ENCODE measurements at places on chromosomes 2 and 18.

GRCh38 chr2:236972491-236973342, 113.0 kb upstream of the COPS8 start:
- peak; percentile 88 for DNase-seq

DNA sequence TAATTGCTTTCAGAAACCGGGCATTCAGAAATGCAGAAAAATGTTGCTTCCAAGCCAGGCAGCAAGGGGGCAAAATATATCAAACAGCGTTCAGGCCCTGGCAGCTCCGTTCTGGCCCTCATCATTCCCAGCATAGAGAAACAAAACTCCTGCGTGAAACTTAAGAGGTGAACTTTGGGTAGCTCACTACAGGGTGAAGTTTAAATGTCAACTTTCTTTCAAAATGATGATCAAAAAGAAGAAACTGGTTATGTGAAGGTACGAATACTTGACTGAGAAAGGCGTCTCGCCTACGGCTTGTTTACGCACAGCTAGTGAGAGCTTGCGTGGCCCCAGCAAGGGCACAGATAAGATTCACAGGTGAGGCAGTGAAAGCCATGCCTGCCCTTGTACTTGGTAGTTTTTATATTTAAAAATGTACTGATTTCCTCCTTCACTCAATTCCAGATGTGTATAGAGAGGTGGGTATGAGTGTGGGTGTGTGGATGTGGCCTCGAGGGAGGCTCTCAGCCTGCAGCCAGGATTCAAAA, 127.5 kb downstream of the NFATC1 start:
- DNase-seq, result no peak

GRCh38 chr18:26471027-26471426, 77.3 kb downstream of the KCTD1 start:
- no peak for DNase-seq

- DNase-seq, result no peak
These were observed 40.8 kb downstream of the RAB10 start for GRCh38 chr2:26074676-26075075.

- peak; percentile 92 for DNase-seq
These were observed 8.7 kb downstream of the CYRIA start for GRCh38 chr2:16656784-16657391.

DNA sequence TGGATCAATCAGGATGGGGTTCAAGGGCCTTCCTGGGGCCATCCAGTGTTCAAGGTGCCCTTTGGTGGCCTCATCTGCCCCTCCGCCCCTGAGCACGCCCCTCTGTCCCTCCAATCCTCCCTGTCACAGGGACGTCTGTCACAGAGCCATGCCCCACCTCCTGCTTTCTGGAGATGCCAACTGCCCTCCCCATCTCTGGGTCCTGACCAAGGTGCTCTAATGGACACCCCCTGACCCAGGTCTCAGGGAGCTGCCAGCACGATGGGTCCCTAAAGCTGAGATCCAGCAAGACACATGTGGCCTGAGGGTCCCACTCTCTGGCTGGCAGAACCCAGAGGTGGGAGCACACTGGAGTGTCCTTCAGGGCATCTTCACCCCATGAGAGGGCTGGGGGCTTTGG, 2.1 kb upstream of the TEKT4 start:
- no peak for DNase-seq

- no peak for DNase-seq
These were observed 139.4 kb upstream of the SIX3 start for GRCh38 chr2:44801841-44802776.

DNA sequence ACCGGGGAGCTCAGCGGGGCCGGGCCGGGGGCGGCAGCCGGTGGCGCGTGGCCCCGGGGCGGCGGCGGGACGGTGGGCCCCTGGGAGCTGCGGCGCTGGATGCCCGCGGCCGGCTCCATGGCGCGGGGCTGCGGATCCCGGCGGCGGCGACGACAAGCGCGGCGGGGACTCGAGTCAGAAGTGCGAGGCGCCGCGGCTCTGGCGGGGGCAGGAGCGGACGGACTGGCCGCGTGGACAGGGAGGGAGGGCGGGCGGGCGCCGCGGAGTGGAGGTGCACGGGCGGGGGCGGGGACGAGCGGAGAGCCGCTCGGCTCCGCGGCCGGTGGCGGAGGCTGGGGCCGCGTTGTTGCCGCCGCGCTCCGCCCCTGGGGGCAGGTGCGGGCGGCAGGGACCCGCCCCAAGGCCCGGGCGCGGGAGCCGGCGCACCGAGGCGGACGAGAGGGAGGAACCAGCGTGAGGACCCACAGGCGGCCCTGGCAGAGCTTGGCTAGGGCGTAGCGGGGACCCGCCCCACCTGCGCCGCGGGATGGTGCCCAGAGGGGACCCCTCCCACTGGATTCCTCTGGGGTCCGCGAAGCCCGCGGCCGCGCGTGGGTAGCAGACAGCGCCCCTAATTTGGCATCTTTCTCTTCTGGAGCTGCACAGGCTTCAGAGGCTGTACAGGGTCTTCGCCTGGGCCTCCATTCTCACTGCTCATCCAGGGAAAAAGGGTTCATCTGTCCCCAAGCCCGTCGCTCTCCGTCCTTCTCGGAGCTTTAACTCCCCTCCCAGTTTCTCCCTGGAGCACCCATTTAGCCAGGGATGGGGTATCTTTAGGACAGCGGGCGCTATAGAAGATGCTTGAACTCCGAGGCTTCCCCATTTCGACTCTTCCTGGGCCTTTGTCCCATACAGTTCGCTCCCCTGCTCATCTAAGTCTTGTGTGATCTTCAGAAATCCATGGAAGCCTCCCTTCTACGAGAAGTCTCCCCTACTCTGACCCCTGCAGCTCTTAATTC, at the start of gene TMEM163:
TSS of gene TMEM163 (minus strand) at position 184 of the 998 bp plus-strand sequence.
- DNase-seq, result peak; percentile 20

DNA sequence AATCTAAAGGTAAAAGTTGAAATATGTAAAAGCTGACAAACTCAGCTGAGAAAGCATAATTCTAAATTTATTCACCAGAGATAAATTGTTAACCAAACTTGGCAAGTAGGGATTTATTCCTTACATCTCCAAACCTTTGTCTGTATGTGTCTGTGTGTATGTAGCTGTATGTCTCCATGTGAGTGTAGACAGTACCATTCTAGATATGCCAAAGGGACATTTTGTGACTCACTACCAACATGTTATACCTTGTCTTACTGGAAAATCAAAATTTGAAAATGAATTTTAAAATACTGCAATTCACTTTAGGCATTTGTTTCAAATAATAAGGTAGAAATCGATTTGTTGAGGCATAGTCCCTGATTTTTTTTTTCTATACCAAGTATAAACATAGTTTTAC, 102.1 kb downstream of the ABCA12 start:
- DNase-seq, result no peak

- DNase-seq, result no peak
These were observed 25.3 kb upstream of the UBE2E3 start for GRCh38 chr2:180955101-180955500.

DNA sequence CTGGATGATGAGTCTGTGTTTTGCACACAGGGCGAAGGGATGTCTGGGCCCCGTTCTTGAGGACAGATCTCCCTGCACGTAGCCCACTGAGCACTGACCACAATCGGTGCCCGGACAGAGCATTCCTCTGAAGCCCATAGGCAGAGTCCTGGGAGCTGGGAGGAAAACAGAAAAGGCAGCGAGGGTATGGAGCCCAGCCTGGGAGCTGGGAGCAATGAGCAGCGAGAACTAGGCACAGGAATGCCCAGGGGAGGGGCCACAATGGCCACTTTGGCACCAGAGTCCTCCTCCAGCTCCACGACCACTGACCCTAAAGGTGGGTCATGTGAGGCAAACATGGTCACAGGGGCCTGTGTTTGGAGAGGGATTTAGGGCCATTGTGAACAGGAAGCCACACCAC, 333.9 kb downstream of the EIPR1 start:
- DNase-seq, result no peak
